ENCODE measurements at places on chromosomes 1 and 21.

DNA sequence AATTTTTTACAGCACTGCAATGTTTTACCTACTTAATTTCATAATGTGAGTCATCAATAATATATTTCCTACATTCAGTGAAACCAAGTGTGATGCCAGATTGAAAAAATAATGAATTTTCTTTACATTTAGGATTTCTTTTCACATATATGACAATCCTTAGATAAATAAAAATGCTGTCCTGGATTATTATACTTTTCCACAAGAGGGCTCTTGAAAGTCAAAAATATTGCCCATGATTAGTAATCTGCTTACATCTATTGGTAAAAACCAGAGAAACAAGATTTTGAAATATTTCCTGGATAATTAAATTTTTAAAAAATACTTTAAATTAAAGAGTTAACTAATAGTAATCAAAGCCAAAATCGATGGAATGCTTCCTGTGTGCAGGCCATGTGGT, 86.8 kb upstream of the PLPPR4 start:
- DNase-seq = no peak

DNA sequence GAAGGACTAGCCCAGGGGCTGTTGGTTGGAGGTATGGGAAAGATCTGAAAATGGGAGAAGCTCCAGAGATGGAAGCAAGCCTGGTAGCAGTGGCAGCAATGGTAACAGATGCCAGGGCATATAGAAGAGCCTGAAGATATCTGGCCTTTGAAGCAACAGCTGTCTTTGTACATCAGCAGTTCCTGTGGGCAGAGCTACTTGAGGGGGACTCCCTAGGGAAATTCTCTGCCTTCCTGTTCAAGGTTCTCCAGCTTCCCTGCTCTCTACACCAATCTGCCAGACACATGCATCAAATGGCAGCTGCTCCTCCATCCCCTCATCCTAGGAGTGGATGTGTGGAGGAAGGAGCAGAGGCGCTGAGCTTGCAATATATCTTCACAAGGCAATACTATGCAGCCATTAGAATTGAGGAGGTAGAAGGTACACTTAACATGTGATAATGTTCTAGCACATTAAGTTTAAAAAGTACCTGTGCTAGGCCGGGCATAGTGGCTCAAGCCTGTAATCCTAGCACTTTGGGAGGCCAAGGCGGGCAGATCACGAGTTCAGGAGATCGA, 2.2 kb downstream of the TMEM35B start:
- no peak for DNase-seq

GRCh38 chr1:212137854-212138253, 102.3 kb downstream of the DTL start:
- DNase-seq = no peak

- DNase-seq = no peak
These were observed 82.1 kb upstream of the LRRC7 start for GRCh38 chr1:69485616-69486015.

DNA sequence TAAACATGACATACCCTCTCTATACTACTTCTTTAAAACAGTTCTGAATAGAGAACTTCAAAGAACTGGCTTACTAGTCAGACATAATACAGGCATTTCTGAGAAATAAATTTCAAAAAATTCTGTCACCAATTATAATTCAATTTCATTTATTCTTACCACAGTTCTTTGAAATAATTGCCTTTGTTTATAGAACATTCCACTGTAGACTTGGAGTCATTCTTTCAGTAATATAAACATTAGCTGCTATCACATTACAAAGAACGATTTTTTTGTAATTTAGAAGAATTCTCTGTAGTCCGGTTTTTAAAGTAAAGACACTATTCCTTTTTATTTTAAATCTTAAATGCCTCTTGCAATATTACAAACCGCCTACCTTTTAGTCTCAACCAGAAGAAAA, 146.4 kb upstream of the COL11A1 start:
- DNase-seq = no peak

- DNase-seq = no peak
These were observed 43.2 kb upstream of the ACTRT2 start for GRCh38 chr1:2977886-2978611.

DNA sequence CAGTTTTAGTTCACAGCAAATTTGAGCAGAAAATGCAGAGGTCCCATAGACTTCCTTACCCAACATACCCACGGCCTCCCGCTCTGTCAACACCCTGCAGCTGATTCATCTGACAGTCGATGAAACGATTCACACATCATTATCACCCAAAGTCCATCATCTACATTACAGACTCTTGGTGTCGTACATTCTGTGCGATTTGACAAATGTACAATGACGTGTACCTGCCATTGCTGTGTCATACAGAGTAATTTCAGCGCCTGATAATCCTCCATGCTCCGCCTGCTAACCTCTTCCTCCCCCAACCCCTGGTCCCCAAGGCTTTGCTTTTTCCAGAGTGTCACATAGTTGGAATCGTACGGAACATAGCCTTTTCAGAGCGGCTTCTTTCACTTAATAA, 94.7 kb upstream of the SLC25A33 start:
- no peak for DNase-seq

GRCh38 chr1:245143849-245144248, 10.9 kb upstream of the KIF26B start:
- DNase-seq = no peak

- no peak for DNase-seq
These were observed 401 bp downstream of the WNT9A start for GRCh38 chr1:227947386-227947675.

- DNase-seq = peak; percentile 10
These were observed at the start of gene SNX7 for GRCh38 chr1:98661544-98662355. TSS of gene SNX7 (plus strand) at chr1:98661721. CDS start at chr1:98661732, 11 bp downstream.

GRCh38 chr1:83064589-83065242, 934.2 kb downstream of the TTLL7 start:
- DNase-seq = no peak

- DNase-seq = no peak
These were observed 26.2 kb downstream of the ARHGEF10L start for GRCh38 chr1:17565461-17566252.

GRCh38 chr1:232965912-232966217, 15.5 kb downstream of the NTPCR start:
- no peak for DNase-seq

GRCh38 chr1:172287208-172287607, 133.3 kb upstream of the C1orf105 start:
- DNase-seq = no peak
